ENCODE measurements at places on chromosomes 2 and 18.

GRCh38 chr2:233928594-233929351, 11.6 kb downstream of the TRPM8 start:
- peak; percentile 8 for DNase-seq

GRCh38 chr2:71469403-71470398, 16.3 kb downstream of the DYSF start:
- no peak for DNase-seq

DNA sequence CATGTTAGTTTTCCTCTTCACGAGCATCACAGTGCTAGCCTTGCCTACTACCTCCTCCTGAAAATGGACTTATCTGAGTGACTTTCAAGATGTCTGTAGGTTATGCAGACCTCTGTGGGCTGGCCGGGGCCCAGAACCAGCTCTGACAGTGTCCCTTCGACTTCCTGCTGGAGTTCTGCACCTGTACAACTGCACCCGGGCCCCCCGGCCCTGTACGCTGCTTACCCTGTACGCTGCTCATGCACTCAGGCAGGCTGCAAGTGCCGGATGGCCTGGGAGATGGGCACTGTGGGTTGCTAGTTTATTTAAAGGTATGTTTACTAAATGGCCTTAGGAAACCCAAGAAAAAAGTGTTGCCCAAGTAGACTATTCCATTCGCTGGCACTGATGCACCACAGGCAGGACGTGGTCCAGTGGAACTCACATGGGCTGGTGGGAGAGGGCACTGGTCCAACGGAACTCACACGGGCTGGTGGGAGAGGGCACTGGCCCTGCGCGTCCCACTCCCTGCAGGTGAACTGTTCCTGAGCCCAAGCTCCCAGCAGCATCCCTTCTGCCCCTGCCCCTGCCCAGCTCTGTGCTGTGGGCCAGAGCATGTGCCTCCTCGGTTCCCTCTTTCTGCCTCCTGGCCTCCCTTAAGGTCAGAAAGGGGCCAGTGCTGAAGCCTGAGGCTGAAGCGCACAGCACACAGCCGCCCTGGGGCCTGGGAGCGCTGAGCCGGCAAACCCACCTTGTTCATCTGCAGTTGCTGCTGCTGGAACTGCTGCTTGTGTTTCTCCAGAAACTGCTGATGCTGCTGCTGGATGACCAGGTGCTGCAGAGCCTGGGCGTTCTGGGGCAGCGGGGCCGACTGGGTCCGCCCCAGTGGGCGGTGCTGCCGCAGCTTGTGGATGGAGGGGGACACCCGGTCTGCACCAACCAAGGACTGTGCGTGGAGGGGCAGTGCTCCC, 274.8 kb downstream of the HDAC4 start:
- DNase-seq: no peak

GRCh38 chr2:61499060-61499459, 28.2 kb upstream of the USP34 start:
- DNase-seq: no peak

- no peak for DNase-seq
Observed at GRCh38 chr2:200609028-200609614, 23.3 kb downstream of the AOX1 start.

DNA sequence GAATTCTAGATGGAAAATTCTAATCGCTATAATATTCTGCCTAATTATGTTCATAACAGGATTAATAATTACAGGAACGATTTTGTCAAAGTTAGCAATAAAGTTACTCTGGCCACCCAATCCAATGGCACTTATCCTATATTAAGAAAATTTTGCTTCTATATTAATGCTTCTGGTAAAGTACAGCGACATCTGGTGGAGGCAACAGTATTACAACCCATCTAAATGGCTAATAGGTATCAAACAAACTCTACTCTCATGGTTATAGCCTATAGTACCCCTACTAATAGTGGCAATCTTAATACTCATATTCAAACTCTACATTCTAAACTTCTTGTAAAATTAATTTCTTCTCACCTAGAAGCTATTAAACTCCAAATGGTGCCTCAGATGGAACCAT, 1084.7 kb upstream of the LRRTM1 start:
- no peak for DNase-seq

DNA sequence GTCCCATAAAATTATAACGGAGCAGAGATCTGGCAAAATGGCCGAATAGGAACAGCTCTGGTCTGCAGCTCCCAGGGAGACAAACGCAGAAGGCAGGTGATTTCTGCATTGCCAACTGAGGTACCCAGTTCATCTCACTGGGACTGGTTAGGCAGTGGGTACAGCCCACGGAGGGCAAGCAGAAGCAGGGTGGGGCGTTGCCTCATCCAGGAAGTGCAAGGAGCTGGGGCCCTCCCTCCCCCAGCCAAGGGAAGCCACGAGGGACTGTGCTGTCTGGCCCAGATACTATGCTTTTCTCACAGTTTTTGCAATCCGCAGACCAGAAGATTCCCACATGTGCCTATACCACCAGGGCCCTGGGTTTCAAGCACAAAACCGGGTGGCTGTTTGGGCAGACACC, 22.8 kb downstream of the ICA1L start:
- no peak for DNase-seq

DNA sequence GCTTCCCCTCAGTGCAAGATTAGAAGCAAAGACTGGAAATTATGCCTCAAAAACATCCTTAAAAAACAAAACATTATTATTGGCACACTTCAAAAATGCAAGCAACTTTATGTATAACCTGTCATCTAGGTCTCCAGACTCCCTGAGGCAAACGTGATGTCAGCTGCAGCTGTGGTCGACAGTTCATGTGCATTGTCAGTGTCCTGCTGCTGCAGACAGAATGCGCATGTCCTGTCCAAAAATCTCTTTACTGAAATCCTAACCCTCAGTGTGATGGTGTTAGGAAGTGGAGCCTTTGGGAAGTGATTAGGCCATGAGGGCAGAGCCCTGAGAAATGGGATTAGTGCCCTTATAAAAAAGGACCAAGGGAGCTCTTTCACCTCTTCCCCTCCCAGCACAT, 126.9 kb downstream of the CYRIA start:
- DNase-seq: no peak

- DNase-seq: no peak
Observed at GRCh38 chr18:53796040-53796729, 428.3 kb downstream of the MBD2 start.

DNA sequence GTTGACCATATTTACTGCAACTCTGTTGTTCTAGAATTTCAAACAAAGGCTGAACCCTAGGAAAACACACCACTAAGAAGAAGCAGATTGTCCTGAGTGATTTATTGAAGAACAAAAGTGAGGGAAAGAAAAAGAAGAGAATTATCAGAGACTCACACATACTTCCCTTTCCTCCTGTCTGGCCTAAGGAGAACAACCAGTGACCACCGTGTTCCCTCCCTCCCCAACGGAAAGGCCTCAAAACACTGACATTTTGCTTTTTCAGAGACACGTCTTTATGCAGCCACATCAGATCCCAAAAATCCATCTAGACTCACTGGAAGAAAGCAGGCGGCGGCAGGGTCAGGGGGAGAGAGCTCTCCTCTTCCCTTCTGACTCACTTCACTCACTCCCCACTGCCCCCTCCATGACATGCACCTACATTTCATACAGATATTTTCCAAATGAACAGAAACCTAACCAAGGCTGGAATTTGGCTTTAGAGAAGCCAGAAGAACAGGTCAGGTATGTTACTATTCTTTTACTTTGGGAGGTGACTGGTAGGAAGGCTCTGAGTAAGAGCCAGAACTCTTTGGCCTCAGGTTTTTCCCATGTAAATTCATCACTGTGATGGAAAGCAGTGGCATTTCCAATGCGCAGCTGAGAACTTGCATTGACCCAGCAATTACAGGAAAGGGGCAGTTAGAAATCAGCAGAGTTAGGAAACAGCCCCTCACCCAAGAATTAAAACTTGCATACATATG, 169.9 kb downstream of the BCL11A start:
- DNase-seq: no peak

GRCh38 chr2:123916051-123916450, 109.0 kb upstream of the CNTNAP5 start:
- DNase-seq: no peak

DNA sequence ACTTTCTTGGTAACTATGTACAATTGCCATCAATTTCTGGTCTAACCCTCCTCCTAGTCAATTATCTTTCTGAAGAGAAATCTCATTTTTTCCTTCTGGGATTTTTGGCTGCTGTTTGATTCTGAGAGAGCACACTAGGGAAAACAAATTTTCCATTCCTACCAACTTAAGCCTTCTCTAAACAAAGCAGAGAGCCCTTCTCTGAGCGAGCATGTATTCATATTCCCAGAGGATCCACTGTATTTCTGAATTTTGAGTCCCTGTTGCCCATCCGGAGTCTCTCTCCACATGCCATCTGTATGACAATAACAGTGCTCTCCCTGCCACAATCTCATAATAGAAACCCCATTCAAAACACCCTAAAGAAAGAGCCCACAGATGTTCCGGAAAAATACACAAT, 78.5 kb downstream of the MAIP1 start:
- DNase-seq: no peak

- no peak for DNase-seq
Observed at GRCh38 chr18:80196528-80197320, 50.6 kb downstream of the PARD6G start.

DNA sequence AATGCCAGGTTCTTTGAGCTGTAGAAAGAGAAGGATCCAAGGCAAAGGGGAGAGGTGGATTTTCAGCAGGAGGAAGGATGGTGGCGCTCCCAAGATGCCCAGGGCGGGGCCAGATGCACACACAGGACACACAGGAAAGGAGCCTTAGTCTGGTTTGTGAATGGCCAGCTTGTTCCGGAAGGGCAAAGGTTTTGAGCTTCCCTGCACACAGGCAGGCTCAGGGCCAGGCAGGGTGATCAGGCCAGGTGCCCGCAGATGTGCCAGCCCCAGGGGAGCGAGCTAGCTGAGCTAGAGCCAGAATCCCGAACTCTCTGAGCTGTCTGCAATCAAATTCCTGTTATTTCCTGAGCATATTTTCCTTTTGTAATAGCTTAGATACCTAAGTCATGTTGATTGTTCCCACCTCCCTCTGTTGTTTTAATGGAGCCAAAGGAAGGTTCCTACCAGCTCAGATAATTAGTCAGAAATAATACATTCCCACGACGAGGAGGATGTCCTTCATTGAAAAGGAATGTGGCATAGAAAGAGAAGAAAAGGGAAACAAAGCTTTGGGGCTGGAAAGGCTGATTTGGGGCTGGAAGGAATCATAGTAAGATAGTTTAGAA, 13.7 kb upstream of the OTOF start:
- DNase-seq: no peak

- DNase-seq: no peak
Observed at GRCh38 chr2:95039363-95039762, 13.9 kb downstream of the MAL start.

- no peak for DNase-seq
Observed at GRCh38 chr18:48884771-48885170, 66.0 kb downstream of the SMAD7 start.

DNA sequence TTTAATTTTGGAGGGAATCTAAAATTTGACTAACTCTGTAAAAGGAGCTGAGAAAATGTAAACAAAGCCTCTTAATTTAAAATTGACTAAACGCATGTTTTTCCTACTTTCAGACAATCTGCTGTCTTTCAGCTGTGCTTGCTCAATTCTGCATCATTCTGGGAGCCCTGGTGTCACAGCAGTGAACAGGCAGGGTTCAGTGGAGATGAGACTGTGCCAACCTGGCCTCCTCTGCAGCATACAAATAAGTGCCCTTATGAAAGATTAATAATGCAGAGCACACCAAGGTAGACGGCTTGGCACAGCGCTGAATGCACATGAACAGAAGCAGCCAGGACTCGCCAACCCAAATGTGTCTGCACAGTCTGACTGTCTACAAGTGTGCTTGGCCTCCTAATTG, 222.0 kb upstream of the CHAC2 start:
- peak; percentile 81 for DNase-seq

- DNase-seq: no peak
Observed at GRCh38 chr2:36572719-36573059, 25.3 kb downstream of the FEZ2 start.
